Activated T-cell treated with anti-CD3 and anti-CD28 coated beads, Interleukin-2, amount 50 U/mL, for 24 hours (primary cell): ENCODE measurements at places on chromosomes 2 and 18.

DNA sequence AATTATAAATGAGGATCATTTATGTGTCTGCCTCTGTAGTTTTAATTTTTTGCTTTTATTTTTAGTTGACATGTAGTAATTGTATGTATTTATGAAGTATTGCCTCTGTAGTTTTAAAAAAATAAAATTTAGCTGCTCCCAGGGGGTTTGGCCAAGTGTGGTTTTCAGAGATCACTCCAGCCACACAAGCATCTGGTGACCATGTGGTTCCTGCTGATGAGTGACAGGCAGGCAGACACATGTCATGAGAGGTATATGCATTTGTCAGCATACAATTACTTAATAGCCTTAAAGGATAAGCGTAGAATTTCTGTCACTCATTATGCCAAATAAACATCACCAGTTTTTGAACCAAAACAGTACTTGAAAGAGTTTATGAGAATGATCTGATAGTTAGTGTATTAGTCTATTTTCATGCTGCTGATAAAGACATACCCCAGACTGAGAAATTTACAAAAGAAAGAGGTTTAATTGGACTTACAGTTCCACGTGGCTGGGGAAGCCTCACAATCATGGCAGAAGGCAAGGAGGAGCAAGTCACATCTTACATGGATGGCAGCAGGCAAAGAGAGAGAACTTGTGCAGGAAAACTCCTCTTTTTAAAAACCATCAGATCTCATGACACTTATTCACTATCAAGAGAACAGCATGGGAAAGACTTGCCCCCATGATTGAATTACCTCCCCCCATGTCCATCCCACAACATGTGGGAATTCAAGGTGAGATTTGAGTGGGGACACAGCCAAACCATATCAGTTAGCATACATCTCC lies 29.6 kb downstream of the MREG start:
- no peak for DNase-seq

DNA sequence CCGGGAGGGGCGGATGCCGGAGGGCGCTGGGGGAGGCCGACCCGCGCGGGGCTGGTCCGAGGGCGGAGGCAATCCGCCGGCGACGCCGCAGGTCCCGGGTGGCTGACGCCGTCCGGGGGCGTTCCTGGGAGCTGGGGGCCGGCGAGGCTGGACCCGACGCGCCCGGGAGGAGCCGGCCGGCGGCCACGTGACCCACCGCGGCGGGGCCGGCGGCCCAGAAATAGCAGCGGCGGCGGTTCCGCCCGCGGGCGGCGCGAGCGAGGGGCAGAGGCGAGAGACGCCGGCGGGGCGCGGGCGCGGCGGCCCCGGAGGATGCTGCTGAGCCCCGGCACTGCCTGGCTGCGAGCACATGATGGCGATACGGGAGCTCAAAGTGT lies at the start of gene RAB31:
Gene RAB31 (plus strand): TSS at position 245 of the 377 bp plus-strand sequence. CDS start 105 bp downstream, at position 350.
- no peak for DNase-seq

- DNase-seq: no peak
Observed at GRCh38 chr2:150088538-150088937, 398.9 kb downstream of the RND3 start.

DNA sequence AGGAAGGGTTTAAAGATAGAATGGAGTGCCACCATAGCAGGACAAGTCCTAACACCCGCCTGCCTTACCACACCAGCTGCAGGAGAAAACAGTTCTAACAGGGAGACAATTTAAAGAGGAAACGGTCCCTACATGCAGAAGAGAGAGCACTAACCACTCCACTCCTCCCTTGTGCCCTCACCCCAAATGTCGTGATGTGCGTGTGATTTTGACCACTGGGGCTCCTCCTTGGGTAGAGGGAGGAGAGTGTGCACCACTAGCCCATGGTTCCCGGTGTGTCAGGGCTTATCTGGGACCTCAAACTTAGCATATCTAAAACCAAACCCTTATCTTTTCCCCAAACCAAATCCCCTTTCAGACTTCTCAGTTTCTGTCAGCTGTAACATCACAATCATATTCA lies 105.5 kb upstream of the CCDC68 start:
- no peak for DNase-seq

DNA sequence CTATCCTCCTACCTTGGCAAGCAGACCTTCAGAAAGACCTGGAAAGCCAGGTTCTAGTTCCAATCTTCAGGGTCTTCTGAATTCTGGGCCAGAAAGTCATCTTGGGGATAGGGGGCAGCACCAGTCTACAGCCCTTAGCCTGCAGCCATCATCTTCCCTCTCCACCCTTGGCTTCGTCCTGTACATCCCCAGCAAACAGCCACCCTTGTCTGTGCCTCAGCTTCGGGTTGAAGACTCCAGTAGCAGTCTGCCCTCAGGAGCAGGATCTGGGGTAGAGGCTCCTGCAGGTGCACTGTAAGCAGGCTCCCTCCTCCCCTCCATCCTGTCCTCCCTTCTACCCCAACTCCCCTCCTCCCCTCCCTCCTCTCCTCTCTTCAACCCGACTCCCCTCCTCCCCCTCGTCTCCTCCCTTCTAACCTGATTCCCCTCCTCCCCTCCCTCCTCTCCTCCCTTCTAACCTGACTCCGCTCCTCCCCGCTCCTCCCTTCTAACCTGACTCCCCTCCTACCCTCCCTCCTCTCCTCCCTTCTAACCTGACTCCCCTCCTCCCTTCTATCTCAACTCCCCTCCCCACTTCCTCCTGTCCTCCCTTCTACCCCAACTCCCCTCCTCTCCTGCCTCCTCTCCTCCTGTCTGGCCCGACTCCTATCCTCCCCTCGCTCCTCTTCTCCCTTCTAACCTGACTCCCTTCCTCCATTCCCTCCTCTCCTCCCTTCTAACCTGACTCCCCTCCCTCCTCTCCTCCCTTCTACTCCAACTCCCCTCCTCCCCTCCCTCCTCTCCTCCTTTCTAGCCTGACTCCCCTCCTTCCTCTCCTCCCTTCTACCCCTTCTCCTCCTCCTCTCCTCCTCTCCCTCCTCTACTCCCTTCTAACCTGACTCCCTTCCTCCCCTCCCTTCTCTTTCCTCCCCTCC lies 90.1 kb upstream of the SMAD2 start:
- DNase-seq: no peak

GRCh38 chr18:49335677-49336076 lies 124.8 kb downstream of the DYM start:
- no peak for DNase-seq

GRCh38 chr2:27214941-27215340 lies 2.2 kb upstream of the CAD start:
- no peak for DNase-seq

DNA sequence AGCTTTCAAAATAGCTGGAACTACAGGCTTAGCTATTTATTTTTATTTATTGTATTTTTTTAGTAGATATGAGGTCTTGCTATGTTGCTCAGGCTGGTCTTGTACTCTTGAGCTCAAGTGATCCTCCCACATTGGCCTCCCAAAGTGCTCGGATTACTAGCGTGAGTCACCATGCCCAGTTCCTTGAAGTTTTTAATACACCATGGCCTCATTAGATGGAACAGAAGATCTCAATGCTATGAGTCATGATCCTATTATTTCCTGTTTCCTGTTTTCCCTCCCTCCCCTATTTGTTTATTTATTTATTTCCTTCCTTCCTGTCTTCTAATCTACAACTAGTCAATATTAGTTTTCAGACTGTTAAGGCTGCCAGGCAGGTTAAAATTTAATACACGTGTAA lies 309.0 kb downstream of the CMPK2 start:
- no peak for DNase-seq

GRCh38 chr2:101952551-101952950 lies 39.2 kb upstream of the IL1R2 start:
- no peak for DNase-seq

DNA sequence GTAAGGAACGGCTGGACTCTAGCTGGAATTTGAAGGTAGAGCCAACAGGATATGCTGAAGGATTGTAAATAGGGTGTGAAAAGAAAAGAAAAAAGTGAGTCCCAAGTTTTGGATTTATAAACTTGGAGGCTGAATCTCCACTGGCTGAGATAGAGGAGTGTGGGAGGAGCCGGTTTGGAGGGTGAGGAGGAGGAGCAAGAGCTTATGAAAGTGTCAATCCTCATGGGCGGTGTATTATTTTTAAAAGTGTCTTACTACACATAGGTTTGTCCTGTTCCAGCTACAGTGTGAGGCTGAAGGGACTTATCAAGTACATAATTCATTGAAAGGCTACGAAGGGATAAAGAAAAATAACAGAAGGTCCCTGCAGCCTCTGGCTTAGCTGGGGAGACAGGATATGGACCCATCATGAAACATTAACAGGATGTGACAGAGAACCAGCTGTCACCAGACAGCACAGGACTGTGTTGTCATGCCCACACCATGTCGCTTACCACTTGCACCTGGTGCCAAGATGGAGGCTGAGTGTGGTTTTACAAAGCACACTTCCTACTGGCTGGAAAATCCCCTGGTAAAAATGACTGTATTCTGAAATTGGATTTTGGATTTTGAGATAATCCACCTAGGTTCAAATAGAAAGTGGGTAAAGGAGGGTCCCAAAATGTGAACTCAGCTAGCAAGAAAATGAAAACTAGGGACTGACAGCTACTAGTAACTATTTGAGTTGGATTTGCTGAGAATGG lies 2.5 kb upstream of the MREG start:
- DNase-seq: no peak

GRCh38 chr18:64090876-64091275 lies 58.0 kb downstream of the LINC00305 start:
- DNase-seq: no peak

- no peak for DNase-seq
Observed at GRCh38 chr2:209424199-209424701, 403 bp downstream of the MAP2 start.

DNA sequence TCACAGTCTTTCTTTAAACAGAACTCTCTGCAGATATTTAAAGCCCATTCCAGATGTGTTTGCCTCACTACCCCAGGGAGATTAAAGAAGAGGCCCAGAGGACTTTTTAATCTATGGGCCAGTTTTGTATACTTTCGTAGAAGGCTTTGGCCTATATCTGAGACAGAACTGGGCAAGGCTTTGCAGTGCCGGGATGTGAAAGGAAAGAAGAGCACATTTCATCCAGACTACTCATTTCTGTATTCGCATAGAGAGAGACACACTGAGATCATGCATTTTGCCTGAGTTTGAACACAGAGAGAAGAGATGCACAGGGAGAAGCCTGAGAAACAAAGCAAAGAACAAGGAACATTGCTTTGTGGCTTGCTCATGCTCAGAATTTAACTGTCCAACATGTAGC lies 54.9 kb upstream of the SLC5A7 start:
- DNase-seq: no peak
